Trophoblast cell (in vitro differentiated cells and primary cell): ENCODE measurements at places on chromosomes 1 and 21.

DNA sequence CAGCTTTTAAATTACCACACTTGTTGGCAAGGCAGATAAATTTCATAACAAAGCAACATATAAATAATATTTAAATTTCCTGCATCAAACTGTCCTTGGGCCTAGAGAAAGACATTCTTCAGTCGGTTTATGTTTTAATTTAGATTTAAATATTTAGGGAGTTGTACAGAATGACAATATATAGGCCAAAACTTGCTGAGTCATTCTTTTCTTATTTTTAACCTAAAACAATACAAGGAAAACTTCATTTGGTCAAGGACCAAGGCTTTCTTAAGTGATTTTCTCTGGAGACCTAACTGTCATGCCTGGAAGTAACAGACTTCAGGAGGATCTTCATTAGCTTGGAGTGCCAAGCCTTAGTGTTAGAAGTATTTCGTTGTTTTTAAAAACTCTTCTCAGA, 5.6 kb downstream of the MAP10 start:
- no peak for DNase-seq

- no peak for DNase-seq
These were observed 19.8 kb downstream of the SELP start for GRCh38 chr1:169610108-169610507.

GRCh38 chr1:201022820-201023516, 546 bp downstream of the KIF21B start:
- DNase-seq: no peak

GRCh38 chr1:86138746-86139145, 17.8 kb downstream of the COL24A1 start:
- DNase-seq: no peak

- no peak for DNase-seq
These were observed 954.4 kb downstream of the NCAM2 start for GRCh38 chr21:21952566-21952965.

- DNase-seq: peak; percentile 4
These were observed at the start of gene CCDC181 for GRCh38 chr1:169427081-169427641. Gene CCDC181, minus strand, starts transcription at chr1:169427474. Its CDS starts 2,547 bp downstream, at chr1:169424927.

DNA sequence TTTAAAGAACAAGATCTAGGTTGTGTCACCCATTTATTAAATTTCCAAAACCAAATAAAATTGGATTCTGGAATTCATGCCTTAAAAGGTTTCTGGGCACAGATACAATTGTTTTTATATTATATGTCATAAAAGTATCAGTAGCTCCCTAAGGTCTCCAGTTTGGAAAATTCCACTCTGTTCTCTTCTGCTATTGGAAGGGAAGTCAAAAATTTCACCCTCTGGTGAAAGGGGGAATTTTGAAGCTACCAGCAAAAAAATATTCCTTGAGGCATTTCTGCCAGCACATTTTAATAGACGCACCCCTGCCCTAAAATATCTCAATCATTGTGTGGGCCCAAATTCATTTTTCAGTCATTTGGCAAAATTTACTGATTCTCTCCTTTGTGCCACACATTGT, 285.7 kb upstream of the SGIP1 start:
- no peak for DNase-seq

- no peak for DNase-seq
These were observed 27.5 kb upstream of the TMEM54 start for GRCh38 chr1:32928715-32929114.

DNA sequence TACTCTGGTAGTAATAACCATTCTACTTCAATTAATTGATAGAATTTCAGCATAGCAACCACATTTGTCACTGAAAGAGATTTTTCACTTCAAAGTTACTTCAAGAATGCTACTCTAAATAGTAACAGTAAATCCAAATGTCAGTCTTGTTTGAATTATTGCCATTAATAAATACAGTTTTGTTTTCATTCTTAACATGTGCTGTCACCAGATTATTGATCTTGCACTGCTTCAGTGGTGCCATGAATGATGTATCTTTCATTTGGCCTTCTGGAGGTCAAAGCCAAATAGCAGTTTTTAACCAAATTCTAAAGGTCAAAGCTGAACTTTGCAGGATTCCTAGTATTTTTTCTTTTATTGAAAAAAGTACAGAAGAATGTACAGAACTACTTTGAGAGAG, 199.5 kb downstream of the PATJ start:
- DNase-seq: no peak

DNA sequence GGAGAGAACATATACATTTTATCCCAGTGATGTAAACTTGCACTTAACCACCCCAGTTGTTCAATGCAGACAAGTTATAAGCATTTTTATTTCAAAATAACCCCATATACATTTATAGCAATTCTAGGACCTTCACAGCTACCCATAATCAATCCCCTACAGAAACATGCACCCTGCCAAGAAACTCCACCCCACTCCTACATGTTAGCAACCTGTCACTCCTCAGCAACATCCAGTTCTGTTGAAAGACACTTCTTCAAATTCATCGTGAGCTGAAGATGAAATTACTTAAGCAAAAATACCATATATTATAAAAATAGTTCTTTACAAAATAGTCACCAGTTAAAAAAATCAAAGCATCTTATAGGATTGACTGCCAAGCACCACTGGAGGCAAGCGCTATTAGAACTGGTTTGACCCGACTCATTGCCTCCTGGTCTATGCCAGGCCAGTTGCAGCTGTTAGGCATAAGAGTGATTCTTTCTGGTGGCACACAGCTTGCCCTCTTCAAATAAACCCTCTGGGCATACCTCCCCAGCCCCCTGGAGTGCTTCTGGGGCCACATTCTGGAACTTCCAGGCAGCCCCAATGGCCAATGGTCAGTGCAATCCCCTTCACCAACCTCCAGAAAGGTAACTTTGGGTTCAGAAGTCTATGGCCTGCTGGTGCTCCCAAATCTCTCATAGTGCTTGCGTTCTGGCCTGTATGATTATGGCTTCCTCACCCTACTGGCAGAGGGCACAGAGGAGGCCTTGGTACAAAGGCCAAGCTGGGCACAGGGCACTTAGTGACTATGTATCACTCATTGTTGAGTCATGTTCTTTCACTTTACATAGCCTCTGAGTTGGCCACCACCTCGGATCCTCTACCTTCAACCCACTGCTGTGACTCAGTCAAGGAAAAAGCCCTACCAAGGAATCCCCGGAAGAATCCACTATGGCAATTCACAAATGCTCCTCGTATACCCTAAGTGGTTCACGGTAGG, 72.2 kb upstream of the RALGPS2 start:
- DNase-seq: peak; percentile 7

GRCh38 chr1:44759077-44759476, 16.3 kb upstream of the RPS8 start:
- DNase-seq: no peak

- DNase-seq: no peak
These were observed 18.7 kb upstream of the LRRC47 start for GRCh38 chr1:3814771-3815561.

- DNase-seq: no peak
These were observed 312.3 kb downstream of the TM2D1 start for GRCh38 chr1:61412601-61413000.

GRCh38 chr21:34639882-34640788, 25.2 kb upstream of the RCAN1 start:
- peak; percentile 13 for DNase-seq

DNA sequence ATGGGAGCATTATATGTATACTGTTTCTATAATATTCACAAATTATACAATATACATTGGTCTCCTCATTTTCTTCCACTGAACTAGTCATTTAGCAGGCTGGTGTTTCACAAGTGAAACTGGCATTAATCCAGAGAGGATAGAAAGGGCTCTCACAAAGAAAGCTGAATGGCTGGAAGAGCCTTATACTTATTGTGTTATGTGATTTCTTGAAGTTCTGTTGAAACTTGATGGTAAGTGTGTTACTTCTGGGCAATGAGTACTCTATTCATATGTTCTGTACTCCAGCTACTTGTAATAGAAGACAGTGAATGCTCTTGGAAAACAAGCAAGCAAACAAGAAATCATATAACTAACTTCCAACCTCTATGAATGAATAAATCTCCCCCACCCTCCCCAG, 14.9 kb downstream of the STX12 start:
- DNase-seq: no peak

GRCh38 chr1:148263906-148264255, 111.8 kb upstream of the NBPF11 start:
- DNase-seq: no peak

DNA sequence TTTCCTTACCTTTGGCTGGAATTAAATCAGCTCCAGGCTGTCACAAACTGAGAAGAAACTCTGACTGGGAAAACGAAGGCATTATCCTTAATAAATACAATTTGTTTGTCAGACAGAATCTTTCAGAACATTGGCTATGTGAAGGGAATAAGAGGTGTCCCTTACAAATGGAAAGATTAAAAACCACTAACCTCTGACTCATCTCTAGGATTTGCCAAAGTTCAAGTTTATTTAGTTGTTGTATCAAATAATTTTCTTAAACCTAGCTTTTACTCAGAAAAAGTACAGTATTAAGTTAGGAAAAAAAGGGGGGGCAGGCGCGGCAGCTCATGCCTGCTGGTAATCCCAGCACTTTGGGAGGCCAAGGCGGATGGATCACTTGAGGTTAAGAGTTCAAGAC, 15.7 kb downstream of the SERTAD4 start:
- no peak for DNase-seq

DNA sequence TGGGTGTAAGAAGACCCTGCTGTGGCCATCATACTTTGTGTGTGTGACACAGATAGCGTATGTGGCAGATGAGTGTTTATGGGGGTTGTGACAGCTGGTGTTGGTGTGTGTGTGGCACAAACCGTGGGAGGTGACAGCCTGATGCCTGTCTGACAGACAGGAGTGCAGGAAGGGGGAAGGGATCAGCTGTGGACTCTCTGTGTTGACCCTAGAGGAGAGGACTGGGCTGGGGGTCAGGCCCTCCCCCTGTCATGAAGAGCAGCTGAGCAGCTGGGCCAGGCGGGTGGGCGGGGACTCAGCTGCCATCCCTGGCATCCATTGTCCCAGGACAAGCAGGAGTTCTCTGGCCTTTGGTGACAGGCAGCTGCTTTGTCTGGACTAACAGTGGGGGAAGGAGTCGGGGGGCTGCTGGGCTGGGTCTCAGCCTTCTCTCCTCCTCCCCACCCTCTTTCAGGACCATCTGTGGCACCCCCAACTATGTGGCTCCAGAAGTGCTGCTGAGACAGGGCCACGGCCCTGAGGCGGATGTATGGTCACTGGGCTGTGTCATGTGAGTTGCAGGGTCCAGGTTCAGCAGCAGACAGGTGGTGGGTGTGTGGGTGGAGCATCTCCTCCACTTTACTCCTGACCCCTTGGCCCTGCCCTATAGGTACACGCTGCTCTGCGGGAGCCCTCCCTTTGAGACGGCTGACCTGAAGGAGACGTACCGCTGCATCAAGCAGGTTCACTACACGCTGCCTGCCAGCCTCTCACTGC, 2.3 kb downstream of the PLK3 start:
- DNase-seq: peak; percentile 12

DNA sequence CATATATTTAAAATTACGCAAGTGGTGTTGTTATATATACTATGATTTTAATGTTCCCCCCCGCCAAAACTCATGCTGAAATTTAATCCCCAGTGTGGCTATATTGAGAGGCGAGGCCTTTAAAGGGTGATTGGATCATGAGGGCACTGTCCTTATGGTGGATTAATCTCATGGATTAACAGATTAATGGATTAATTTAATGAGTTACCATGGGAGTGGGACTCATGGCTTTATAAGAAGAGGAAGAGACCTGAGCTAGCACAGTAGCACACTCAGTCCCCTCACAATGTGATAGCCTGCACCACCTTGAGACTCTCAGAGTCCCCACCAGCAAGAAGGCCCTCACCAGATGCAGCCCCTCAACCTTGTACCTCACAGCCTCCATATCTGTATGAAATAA, 34.8 kb downstream of the C1orf198 start:
- DNase-seq: no peak

DNA sequence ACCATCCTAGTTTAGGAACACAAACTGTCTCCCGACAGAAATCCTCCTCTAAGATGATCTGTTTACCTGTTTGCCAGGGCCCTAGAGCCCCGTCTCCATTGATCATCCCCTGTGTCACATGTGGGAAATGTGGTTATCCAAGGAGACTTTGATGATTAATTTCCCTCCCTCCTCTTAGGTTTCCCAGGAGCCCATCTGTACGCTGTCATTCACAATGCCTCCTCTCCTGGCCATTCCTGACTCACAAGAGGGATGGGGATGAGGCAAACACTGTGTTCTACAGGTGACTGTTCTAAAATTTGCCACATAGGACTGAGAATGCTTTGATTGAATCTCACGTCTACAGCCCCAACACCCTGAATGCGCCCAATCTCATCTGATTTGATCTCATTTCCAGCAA, 50.0 kb downstream of the TNR start:
- DNase-seq: no peak

DNA sequence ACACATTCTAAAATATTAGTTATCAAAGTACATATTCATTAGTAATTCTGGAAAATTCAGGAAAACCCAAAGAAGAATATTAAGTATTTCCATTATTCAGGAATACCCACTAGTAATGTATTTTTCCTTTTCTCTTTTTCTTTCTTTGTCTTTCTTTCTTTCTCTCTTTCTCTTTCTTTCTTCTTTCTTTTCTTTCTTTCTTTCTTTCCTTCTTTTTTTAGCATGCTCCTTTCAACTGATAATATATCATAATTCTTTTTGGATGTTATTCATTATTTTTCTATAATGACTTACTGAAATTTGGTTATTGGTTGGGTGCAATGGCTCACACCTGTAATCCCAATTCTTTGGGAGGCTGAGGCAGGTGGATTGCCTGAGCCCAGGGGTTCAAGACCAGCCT, 175.6 kb upstream of the RAB4A start:
- DNase-seq: no peak

DNA sequence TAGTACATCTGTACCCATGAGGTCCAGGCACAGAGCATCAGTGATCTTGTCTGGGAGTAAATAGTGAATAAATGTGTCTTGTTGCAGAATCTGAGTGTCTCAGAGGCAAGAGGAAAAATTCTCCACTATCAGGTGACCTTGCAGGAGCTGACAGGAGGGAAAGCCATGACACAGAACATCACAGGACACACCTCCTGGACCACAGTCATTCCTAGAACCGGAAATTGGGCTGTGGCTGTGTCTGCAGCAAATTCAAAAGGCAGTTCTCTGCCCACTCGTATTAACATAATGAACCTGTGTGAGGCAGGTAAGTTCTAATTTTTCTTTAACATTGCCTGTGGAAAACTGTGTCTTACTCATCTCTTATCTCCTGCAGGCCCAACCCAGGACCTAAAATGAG, 43.1 kb downstream of the IL12RB2 start:
- no peak for DNase-seq

DNA sequence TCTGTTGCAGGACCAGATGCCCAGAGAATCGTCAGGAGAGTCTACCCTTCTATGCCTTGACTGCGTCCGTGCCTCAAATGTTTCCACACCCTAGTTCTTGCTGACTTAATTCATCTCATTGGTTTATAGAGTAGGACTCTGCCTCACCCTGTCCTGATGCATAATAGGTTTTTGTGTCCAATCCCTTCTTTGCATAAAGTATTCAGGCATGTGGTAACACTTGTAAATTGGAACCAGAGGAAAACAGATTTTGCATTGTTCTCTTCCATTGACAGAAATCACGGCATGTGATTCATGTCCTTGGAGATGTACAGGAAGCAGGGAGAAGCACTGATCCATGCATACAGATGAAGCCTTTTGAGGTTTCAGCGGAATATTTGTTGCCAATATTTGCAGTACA, 29.5 kb downstream of the PLPPR5 start:
- DNase-seq: no peak
